Skin of body (tissue), 3 donors: ENCODE measurements at places on chromosomes 2 and 18.

DNA sequence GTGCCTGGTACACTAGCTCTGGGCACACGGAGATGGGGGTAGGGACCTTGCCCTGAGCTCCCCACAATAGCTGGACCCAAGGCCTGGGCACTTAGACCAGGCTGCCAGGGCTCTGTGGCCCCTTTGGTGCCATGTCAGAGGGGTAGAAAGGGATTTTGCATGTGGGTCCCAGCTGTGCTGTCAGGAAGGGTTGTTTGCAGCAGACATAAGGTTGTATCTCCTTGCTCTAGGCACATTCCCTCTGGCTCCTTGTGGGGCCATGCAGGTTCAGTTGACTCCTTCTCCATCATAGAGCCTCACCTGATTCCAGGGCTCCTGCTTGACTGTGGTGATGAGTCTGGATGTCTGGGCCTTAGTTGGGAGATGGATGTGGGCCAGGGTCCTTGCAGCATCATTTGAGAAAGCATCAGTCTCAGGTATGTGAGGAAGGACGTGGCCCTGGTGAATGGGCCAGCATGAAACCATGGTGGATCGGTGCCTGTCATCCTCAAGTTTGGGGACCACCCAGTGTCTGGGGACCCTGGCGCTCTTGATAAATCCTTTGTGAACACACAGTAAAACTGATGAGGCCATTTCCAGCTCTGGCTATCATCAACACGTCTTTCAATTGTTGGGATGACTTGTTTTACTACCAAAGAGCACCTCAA lies 461.9 kb upstream of the HS6ST1 start:
- no peak for DNase-seq

DNA sequence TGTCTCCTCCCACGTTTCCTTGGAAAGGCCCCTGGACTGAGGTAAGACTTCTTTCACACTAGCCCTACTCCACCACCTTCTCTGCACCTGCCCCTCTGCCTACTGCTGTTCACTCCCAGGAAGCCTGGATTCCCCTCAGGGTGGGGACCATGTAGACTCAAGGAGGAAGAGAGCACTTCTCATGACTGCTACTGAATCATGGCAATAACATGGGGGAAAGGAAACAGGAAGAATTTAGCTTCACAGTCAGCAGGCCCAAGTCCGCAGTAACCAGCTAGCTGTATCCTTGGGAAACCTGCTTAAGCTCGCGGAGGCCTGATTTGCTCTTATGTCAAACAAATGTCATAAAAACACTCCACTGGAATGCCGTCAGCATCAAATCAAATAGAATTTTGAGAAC lies 126.2 kb upstream of the CAPN13 start:
- DNase-seq, result no peak

DNA sequence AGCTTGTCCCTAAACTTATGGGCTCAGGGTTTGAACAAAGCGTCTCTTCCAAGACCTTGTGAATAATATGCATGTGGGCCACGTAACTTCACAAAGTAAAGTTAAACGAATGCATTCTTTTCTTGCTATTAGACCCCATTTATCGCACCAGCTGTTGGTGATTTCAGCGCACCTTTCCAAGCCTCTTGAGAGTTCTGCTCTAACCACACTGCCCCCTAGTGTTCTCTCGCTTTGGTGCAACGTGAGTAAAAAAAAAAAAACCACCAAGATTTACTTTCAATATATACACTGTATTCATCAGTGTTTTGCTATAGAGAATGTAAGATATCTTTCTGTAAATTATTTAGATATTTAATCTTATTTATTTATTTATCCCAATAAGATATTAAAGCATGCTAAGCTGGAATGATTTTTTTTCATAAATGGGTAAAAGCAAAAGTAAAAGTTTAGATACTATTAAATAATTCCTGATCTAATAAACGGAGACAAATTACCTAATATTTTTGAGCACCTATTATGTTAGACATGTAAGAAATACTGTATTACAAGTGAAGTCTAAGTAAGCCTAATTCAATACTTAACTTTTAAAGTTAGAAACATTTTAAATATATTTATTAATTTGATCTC lies 459.5 kb downstream of the DLGAP1 start:
- no peak for DNase-seq

- no peak for DNase-seq
These were observed 278.4 kb downstream of the NOL4 start for GRCh38 chr18:33946336-33946735.

GRCh38 chr2:27716301-27717069 lies 52.8 kb downstream of the SLC4A1AP start:
- DNase-seq, result no peak

GRCh38 chr2:69138793-69139459 lies 125.9 kb downstream of the ANTXR1 start:
- no peak for DNase-seq

DNA sequence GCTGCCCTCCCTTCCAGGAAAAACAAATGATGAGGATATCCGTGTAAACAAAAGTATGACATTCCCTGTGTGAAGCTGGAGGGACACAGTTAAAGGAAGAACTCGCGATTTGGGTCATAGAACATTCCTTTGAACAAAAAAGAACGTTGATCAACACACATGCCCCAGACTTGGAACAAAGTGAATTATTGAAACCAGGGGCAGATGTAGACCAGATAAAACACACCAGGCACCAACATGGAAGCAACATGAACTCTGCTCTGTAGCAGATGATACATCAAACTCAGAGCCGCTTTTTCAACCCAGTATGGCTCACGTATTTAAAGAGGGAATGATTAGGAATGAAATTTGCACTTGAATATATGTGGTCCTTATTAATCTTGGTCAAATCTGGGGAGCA lies 206.5 kb downstream of the TMEM182 start:
- DNase-seq, result no peak

- DNase-seq, result no peak
These were observed at the start of gene CD226 for GRCh38 chr18:69947361-69948133. Gene CD226, minus strand, starts transcription at chr18:69947873. Its CDS starts 467 bp downstream, at chr18:69947406.

DNA sequence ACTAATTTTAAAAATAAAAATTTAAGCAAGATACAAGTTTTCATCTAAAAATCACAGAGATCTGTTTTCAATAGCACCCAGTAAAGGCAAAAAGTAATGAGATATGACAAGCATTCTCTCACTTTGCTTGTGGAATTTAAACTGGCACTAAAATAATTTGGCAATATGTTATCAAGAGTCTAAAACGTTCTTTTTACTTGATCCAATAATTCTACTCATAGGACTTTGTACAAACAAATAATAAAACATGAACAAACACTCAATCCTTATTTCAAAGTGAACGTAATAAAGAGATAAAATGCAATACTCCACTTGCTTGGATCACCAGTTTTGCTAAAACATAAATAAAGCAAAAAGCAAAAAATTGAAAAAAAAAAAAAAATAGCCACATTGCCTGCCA lies 30.4 kb downstream of the PIAS2 start:
- no peak for DNase-seq
